Stomach (tissue), 19 donors: ENCODE measurements at places on chromosomes 4 and X. TPM values are rescaled to one million over a fixed set of nuclear protein-coding genes. Genes with fewer than 3 reads are reported as not detected.

DNA sequence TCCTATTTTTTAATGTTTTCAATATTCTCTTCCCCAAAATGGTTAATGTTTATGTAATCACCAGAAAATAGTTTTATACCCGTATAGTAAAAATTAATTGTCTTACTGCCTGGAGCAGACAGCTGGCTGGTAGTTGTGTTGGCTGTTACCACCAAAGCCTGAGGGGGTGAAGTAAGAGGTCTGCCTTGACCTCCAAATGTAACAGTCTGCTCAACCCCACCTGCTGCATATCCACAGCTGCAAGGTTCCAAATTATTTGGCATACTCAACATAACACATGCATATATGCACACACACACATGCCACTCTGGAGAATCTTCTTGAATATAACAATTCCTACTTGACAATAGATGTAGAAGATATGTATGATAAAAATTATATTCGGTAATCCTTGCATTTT, 624.3 kb downstream of the ADGRL3 start:
- no peak for DNase-seq

DNA sequence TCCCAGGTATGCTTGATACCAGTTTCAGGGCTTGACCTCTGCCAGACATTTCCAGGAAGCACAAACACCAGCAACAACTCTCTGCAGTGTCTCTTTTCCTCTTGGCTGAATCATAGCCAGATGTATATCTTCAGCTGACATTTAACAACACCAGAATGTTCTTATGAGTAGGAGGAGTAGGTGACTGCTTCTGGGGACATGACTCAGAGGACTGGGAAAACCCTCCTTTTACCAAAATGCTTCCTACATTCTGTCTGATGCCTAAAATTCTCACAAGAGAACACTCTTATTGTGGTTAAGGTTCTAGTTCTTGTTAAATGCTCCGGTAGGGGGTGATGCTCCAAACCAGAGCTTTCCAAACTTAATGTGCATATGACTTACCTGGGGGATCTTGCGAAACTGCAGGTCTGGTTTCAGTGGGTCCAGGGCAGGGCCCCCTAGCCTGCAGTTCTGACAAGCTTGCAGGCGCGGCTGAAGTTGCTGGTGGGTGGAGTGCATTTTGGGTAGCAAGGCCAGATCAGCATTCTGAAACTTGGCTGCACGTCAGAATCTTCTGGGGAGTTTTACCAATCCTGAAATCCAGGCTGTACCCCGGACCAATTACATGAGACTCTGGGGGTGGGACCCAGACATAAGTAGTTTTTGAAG, 329.3 kb upstream of the RPS6KA3 start:
- DNase-seq: no peak

GRCh38 chr4:10354746-10355145, 102.5 kb downstream of the ZNF518B start:
- DNase-seq: no peak

- DNase-seq: no peak
Measured at GRCh38 chrX:118503260-118504041, 7.8 kb downstream of the DOCK11 start.

IL3RA gene
- 6.1 TPM for polyA plus RNA-seq

- DNase-seq: no peak
Measured at GRCh38 chr4:173177232-173177631, 8.6 kb downstream of the GALNT7 start.

CDK16 gene
- 38.6 TPM for polyA plus RNA-seq

- DNase-seq: no peak
Measured at GRCh38 chr4:26296021-26296420, 24.8 kb upstream of the RBPJ start.
